Osteoblast (primary cell): ENCODE measurements at places on chromosomes 4 and X. TPM values are rescaled to one million over a fixed set of nuclear protein-coding genes. Genes with fewer than 3 reads are reported as not detected.

GRCh38 chr4:102824398-102824797 lies 3.0 kb downstream of the UBE2D3 start:
- H3K36me3 ChIP-seq = peaks cover 9% of the 10 kb centered on the region
- no peak for DNase-seq
- H3K27me3 ChIP-seq = no peaks in the 10 kb centered on the region

DNA sequence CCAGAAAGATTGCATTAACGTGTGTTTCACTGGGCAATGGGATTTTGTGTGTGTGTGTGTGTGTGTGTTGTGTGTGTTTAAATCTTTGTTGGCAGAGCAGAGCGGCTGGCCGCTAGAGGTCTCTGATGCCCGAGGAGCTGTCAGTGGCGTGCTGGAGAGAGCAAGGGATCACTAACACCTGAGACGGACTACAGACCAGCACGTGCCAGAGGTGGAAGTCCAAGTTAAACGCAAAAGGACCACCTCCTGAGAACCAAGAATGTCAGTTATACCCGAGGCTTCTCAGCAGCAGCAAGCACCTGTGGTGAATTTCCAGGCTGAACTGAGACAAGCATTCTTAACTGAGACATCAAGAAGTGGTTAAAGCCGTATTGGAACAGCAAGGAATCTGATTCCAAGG lies 9.0 kb upstream of the SLC25A14 start:
- H3K27ac ChIP-seq = no peak overlapping the region
- no peaks in the 10 kb centered on the region for H3K36me3 ChIP-seq
- H3K27me3 ChIP-seq = peaks cover 6% of the 10 kb centered on the region
- no peaks in the 10 kb centered on the region for H3K4me1 ChIP-seq
- H3K4me3 ChIP-seq = no peak overlapping the region

- peak overlapping the region; percentile 22 for H3K27ac ChIP-seq
- H3K36me3 ChIP-seq = peaks cover 16% of the 10 kb centered on the region
- peaks cover 15% of the 10 kb centered on the region for H3K4me1 ChIP-seq
- no peak overlapping the region for H3K4me3 ChIP-seq
- H3K27me3 ChIP-seq = no peaks in the 10 kb centered on the region
- peak; percentile 55 for DNase-seq
These were observed 39.6 kb downstream of the DDX60L start for GRCh38 chr4:168440442-168441264.

Gene GLRB
- 27.1 and 32.4 TPM in 2 replicates for total RNA-seq

GRCh38 chrX:56788229-56788628 lies 59.2 kb downstream of the NBDY start:
- H3K27me3 ChIP-seq = no peaks in the 10 kb centered on the region
- H3K4me3 ChIP-seq = peak overlapping the region; percentile 39
- no peaks in the 10 kb centered on the region for H3K36me3 ChIP-seq

DNA sequence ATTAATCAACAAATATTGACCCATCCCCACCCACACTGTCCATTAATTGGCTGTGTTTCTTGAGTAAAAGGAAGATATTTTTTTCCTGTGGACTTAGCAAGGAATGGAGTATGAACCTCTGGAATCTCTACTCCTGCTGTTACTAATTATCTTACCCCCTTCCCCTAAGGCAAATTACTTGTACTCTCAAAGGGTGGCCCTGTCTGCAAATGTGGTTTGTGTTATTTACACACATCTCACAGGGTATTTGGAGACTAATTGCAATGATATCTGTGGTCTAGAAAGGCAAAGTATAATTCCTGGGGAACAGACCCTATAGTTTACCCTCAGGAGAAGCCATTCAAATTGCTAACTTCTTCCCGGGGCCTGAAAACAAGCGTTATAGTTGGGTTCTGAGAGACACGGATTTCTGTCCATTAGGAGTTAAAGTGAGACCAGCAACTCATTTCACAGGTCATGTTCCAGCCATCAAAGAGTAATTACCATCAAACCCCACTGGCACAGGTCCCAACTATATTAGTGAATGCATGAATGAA lies 133.0 kb upstream of the RASGEF1B start:
- H3K27me3 ChIP-seq = no peaks in the 10 kb centered on the region
- no peaks in the 10 kb centered on the region for H3K36me3 ChIP-seq
- H3K4me3 ChIP-seq = no peak overlapping the region
- no peaks in the 10 kb centered on the region for H3K4me1 ChIP-seq
- DNase-seq = no peak

- peaks cover 1% of the 10 kb centered on the region for H3K36me3 ChIP-seq
- no peaks in the 10 kb centered on the region for H3K4me1 ChIP-seq
- H3K4me3 ChIP-seq = no peak overlapping the region
- no peaks in the 10 kb centered on the region for H3K27me3 ChIP-seq
- H3K27ac ChIP-seq = no peak overlapping the region
These were observed 16.6 kb downstream of the GPKOW start for GRCh38 chrX:49106930-49107329.

Gene SLC26A1
- total RNA-seq = 0.36 and 0.59 TPM in 2 replicates

DNA sequence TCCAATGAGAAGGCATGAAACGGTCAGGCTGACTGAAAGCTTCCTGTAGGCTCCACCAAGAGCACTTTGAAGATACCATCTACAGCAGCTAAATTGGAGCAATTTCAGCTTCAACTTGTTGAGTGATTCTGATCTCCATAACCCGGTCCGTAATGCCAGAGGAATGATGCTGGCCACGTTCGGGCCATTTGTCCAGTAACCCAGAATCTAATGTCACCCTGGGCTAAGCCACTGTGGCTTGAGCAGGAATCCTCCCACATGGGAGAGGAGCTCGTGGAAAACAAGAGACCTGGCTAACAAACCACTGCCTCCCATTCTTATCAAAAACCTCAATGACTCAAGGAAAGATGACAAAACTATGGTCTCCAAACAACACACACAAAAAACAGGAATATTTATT lies 14.2 kb upstream of the TCEAL4 start:
- DNase-seq = no peak
- H3K36me3 ChIP-seq = no peaks in the 10 kb centered on the region
- H3K4me3 ChIP-seq = no peak overlapping the region
- no peaks in the 10 kb centered on the region for H3K4me1 ChIP-seq
